ENCODE measurements at places on chromosomes 4 and X. TPM values are rescaled to one million over a fixed set of nuclear protein-coding genes. Genes with fewer than 3 reads are reported as not detected.

Gene STK32B
- total RNA-seq = 0.12 TPM

Gene SPARCL1
- not detected for total RNA-seq

GRCh38 chr4:77193511-77194102 lies 36.6 kb downstream of the CCNG2 start:
- DNase-seq = no peak

DNA sequence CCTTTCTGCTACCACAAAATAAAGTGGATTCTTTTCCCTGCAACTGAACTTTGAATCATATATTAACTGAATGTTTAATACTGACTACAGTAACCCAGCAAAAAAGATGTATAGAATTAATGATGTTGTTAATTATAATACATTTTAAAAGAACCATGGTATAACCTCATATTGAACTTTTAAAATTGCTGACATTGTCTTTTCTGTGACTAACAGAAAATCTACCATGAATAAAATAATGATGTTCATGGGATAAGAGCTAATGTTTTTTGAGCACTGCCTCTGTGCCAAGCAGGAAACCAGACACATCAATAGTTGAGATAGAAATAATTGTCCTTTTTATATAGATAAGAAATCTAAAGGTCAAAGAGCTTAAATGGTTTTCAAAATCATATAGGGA lies 691.9 kb downstream of the PDHA2 start:
- DNase-seq = no peak

GRCh38 chr4:163757219-163757618 lies 262.7 kb downstream of the TMA16 start:
- no peak for DNase-seq

DNA sequence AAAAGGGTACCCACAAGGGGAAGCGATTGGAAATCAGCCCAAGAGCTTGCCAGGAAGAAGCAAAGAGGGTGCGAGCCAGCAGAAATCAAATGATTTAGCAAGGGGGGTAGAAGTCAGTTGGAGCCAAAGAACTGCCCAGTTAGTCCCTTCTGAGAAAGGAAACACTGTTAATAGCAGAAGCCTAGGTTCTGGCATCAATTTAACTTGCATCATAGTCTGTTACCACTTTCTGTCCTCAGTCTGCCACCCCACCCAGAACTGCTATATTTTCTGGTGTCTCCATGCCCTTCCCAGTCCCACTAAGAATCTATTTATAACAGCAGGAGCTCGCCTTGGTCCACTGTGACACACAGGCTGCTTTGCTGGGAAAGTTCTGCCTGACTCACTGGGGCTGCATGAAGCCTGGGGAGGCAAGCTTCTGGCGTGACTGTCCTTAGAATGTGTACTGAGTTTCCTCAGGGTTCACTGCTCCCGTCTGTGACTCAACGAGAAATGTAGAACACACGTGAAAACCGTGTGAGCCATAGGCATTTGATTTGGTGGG lies 157.8 kb upstream of the TTC29 start:
- peak; percentile 96 for DNase-seq
